ENCODE measurements at places on chromosomes 16 and 17.

DNA sequence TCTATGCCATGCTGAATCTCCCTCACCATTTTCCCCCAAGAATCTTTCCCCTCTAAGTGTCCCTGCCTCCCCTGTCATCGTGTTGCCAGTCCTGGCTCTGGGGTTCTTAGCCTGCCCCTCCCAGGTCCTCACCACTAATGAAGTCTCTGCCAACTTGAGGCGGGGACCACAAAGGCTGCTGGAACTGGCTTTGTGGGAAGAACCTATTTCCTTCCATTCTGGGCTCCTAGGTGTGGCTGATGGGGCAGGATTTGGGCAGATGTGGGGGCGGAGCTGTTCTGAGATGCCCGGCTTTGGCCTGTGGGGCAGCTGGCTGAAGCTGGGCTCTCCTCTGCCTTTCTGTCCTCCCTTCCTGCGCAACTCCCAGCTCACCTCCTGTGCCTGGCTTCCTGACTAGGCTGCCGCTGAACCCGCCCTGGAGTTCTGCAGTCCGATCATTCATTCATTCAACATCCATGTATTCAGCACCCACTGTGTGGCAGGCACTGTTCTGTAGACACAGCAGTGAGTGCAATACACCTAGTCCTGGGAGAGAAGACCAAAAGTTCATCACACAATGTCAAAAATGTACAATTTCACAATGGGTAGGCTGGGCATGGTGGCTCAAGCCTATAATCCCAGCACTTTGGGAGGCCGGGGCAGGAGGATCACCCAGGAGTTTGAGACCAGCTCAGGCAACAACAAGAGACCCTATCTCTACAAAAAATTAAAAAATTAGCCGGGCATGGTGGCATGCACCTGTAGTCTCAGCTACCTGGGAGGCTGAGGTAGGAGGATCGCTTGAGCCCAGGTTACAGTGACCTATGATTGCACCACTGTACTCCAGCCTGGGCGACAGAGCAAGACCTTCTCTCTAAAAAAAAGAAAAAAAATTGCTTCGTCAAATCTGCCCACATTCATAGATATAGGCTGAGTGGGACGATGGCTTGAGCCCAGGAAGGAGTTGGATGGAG, 1.9 kb upstream of the SNN start:
- DNase-seq, result no peak

DNA sequence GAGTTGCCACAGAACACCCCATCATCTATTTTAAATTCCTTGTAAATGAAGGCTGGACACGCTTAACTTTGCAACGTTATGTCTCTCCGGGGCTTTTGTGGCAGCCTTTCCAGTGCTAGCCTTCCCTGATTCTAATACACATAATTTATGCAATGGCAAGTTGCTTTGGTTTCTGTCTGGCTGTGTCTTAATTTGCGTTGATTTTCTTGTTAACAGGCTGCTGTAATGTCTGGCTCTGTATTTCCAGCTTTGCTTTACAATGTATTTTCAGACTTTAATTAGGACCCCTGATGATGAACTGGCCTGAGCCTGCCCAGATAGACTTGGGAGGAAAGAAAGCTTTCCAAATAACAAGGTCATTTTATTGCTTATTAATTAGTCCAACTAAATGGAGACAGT, 30.3 kb downstream of the ARSG start:
- no peak for DNase-seq

DNA sequence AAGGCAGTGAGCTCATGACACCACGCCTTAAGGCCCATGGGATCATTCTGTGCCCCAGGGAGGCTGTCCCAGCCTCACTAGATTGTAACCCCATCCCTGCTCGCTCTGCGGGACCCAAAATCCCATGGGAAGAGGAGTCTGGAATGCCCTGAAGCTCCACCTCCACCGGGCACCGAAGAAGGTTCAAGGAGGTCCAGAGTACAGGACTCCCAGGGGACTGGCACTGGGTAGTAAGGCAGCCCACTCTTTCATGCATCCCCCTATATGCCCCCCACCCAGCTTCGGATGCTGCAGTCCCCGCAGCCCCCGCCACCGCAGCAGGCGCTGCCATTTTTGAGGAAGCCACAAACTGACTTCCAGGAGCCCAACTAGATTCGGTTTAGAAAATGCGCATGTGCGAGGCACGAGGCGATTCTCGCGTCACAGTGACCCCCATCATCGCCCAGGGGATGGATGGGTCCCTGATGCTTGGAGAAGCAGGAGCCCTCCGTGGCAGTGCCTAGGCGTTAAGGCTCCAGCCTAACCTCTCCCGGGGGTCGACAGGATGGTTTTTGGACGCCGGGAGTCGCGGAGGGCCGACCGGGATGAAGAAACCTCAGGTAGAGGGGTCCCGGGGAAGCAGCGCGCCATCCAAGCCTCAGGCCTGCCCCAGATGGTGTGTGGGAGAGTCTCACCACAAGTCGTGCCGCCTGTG, 1681.0 kb downstream of the TP53TG3F start:
- DNase-seq, result no peak

GRCh38 chr17:45226576-45226975, 4.9 kb downstream of the FMNL1 start:
- no peak for DNase-seq

- no peak for DNase-seq
Observed at GRCh38 chr17:71922439-71922838, 198.4 kb upstream of the SOX9 start.

DNA sequence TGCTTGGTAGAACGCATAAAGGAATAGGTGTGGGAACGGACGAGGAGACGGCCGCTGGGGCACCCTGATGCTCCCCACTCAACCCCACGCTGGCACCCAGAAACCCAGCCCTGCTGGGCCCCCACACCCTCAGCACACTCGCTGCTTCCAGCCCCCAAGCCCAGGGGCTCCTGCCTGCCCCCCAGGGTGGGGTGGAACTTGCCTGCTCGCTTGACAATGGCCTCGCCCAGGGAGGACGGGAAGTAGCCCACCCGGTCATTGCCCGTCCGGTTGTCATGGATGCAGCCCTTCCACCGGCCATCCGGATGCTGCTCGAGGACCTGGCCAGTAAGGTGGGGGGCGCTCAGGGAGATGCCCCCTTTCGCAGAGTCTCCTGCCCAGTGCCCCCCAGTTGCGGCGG, 9.9 kb downstream of the CASKIN1 start:
- DNase-seq, result no peak

DNA sequence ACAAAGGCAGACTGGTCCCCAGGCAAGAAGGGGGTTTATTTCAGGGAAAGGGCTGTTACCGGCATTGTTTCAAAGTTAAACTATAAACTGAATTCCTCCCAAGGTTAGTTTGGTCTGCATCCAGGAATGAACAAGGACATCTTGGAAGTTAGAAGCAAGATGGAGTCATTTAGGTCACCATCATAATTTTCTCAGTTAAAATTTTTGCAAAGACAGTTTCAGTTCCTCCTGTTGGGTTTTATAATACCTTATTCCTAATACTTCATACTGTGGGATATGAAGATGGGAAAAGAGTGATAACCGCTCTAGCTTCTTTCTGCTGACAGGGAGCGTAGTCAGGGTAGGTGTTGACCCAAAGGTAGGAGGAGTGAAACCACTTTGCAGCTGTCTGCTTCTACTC, 24.8 kb downstream of the PMM2 start:
- no peak for DNase-seq

DNA sequence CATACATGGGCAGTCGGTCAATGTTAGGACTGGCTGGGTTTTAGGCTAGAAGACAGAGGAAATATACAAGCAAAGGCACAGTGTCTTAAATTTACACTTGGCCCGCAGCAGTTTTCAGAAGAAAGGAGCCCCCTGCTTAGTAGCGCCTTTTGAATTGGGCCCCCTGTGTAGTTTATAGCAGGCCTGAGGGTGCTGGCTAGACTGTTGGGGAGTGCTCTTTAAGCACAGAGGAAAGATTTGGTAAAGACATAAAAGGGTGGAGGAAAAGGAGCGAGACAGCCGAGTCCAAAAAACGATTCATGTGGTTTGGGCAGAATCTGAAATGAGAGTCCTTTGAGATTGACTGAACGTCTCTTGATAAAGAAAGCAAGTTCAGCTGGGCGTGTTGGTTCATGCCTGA, 10.6 kb downstream of the RMI2 start:
- DNase-seq, result no peak

DNA sequence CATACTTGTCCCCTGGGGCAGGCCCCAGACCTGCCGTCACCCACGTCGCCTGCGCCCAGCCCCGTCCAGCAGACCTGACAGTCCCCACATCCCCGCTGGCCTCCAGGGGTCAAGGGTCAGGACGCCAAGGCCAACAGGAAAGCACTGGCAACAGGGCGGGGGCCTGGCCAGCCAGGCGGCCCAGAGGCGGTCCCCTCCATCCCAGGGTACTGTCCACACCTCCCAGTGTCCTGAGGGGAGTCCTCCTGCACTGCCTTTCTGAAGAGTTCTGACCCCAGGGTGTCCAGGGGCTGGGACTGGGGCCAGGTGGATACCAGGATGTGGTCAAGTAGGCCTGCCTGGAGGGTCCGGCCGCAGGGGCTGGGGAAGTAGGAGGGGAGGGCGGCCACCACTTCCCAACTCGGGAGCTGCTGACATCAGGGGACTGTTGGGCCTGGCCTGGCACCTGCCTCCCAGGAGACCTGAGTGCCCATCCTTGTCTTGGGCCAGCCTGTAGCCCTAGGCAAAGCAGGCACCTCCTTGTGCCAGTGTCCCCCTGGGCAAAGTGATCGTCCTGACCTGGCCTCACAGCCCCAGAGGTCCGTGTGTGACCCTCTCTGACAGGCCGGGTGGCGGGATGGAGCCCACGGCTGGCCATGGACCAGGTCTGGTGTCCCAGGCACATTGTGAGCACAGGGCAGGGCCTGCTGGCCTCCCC, 6.7 kb upstream of the AXIN1 start:
- no peak for DNase-seq

- no peak for DNase-seq
Observed at GRCh38 chr17:36936455-36937000, 747 bp upstream of the LHX1 start.

DNA sequence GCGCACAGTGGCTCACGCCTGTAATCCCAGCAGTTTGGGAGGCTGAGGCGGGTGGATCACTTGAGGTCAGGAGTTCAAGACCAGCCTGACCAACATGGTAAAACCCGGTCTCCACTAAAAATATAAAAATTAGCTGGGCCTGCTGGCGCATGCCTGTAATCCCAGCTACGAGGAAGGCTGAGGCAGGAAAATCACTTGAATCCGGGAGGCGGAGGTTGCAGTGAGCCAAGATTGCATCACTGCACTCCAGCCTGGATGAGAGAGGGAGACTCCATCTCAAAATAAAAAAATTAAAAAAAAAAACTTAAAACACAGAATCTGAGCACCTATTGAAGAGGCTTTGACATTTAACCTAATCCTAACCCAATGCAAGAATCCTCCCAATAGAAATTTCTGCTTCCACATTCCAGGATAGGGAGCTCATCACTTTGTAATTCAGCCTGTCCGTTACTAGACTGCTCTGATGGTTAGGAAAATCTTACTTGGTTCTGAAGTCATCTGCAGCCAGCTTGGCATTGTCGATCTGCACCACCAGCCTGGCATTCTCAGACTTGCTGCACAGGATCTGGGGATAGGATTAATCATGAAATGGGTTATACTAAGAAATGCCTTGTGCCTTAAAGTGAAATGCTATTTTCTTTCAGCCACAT, 2.1 kb downstream of the KRT33B start:
- DNase-seq, result no peak

GRCh38 chr17:79833110-79833450, 6.2 kb downstream of the CBX4 start:
- no peak for DNase-seq

DNA sequence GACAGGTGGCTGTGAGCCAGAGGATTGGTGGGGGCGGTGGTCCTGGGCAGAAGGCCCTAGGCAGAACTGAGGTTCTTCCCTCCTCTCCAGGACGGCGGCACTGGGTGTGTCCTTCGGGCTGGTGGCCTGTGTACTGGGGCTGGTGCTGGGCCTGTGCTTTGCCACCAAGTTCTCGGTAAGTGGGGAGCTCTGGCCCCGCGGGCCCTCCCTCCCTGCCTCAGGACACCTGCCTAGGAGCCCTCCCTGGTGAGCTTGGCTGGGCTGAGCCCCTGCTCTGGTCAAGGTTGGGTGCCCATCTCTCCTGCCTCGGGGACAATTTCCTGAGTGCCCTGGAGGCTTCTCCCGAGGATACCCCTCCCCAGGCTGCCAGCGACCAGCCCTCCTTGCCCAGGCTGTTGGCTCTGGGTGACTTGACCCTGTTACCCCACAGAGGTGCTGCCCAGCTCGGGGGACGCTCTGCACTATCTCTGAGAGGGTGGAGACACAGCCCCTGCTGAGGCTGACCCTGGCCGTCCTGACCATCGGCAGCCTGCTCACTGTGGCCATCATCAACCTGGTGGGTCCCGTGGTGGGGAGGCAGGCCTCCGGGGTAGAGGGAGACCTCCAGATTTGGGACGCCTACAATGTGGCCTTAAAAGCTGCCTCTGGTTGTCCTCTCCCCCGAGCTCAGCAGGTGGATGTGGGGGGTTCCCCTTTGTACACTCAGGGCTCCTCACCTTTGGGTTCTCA, 42.0 kb downstream of the ADCY7 start:
- DNase-seq, result no peak

DNA sequence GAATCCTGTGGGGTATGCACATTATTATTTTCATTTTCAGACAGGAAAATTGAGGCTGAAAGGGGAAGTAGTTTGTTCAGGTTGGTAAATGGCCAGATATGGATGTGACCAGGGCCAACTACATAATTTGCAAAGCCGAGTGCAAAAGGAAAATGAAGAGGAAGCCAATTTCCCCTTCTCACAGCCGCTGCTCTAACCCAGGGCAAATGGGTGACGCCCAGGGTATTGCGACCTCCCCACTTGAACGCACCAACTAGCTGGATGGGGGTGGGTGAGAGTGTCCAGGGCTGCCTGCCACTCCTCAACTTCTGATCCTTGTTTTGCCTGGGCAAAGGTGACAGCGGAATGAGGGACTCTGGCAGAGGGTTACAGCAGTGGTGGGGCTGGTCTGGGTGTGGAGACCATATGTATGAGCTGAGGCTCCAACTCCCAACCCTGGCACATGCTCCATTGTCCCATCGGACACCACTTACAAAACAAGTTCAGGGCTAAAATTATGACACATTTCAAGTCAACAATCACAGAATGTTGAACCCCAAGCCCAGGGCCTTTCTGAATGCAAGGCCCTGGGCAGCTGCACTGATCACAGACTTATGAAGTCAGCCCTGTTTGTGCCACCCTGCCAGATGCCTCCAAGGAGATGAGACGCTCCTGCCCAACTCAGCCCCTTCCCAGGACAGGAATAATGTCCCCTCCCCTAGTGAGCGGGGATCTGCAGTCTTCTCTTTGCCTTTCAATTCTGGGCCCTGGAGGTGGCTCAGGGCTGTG, 1.7 kb downstream of the ANKRD40CL start:
- no peak for DNase-seq

Data from stimulated activated CD8-positive, alpha-beta memory T cell treated with anti-CD3 and anti-CD28 coated beads, Interleukin-4, amount 100 ng/mL, for 4 hours (primary cell).